ENCODE measurements at places on chromosomes 11 and 22.

GRCh38 chr11:130830566-130830965 is 85.7 kb downstream of the SNX19 start:
- no peak for DNase-seq

DNA sequence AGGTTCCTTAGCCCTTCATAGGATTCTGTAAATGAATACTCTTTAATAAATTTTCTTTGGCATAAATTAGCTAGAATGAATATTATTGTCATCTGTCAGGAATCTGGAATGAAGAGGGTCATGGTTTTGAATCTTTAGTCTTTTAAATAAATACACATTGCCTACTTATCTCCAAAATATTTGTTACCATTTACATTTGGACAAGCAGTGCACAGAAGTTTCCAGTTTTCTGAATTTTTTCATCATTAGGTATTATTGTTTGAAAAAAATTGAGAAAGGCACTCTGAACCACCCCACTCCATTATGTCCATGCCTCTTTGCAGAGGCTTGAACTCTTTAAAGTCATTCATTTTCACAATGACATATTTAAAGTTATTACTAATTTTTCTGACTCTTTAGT is 549.0 kb upstream of the LUZP2 start:
- DNase-seq, result no peak

DNA sequence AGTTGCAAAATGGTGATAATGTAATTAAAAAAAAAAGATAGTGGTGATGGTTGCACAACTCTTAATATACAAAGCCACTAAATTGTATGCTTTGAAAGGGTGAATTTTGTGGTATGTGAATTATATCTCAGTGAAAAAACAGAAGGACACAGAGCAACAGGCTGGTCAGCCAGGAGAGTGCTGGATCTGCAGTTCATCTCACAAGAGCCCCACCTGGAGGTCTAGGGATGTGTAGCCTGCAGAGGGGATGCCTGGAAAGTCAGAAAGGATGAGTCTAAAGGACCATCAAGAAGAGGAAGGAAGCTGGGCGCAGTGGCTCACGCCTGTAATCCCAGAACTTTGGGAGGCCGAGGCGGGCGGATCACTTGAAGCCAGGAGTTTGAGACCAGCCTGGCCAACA is 9.0 kb downstream of the POLR3H start:
- DNase-seq, result no peak

- no peak for DNase-seq
These were observed 7.0 kb downstream of the CD3E start for GRCh38 chr11:118311518-118311917.

- DNase-seq, result no peak
These were observed 79.4 kb downstream of the ATM start for GRCh38 chr11:108302121-108302785.

DNA sequence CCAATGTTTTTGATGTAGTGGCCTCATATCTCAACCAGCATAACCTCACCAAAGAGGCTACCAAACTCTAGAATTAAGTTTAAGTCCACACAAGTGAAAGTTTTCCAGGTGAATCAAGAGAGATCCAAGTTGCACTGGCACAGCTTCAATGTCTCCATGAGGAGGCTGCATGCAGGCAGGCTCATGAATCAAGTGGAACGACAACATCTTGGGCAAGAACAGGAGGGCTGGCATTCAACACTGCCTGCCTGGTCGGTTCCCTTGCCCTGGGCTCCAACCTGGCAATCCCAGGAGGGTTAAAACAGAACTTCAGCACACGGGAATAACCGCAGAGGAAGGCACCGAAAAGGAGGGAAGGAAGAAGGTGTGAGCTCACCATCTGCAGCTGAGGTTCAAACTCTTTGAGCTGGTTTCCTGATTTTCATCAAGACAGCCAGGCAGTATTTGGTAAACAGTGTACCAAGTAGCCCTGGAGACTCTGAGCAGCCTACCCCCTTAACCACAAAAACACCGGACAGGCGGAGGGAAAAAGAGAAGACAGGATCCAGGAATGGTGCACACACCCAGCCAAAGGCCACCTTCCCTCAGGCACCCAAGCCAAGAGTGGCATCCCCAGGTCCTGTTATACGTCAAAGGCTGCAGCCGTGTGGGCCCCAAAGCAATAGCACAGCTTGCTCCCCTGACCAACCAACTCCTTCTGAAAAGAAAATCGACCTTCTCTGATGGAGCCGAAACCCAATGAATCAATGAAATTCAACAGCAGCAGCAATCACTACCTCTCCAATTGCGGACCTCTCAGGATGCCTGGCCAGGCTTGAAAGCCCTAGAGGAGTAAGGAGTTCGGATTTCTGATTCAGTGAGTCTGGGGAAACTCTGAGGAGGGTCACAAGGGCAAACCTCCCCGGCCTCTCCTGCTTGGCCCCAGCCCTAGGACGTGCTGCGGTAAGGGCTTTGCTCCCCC is 1.3 kb downstream of the PACSIN2 start:
- DNase-seq, result no peak

DNA sequence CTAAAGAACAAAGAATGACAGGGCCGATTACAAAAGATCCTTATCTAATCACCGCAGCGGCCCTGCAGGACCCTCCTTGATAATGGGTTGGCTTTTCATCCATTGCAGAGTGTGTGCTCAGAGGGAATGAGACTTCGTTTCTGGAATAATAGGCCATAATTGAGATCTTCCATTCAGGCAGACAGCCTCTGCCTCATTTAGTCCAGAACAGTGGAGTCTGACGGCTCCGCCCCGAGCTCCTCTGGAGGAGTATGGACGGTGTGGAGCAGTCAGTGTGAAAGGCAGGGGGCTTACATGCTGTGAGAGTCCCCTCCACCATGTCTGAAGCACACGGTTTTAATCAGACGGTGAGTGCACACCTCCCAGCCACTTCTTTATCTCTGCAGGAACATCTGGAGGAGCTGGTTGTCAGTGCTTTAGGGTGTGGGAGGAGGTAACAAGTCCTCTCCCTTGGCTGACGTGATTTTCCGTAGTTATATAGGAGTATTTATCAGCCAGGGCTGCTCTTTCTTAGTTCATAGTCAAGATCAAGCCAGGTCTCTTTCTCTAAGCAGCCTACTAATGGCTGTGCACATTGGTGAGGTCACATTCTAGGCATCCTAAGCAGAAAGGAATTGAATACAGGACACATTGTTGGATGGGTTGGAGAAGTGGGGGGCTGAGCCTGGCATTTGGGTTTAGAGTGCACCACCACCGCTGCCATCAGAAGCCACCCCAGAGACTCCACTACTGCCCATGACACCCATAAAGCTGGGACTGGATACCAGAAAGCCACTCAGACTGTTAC is 1477.9 kb downstream of the TBC1D22A start:
- no peak for DNase-seq

GRCh38 chr22:18115906-18116371 is 5.3 kb downstream of the TUBA8 start:
- DNase-seq, result no peak

DNA sequence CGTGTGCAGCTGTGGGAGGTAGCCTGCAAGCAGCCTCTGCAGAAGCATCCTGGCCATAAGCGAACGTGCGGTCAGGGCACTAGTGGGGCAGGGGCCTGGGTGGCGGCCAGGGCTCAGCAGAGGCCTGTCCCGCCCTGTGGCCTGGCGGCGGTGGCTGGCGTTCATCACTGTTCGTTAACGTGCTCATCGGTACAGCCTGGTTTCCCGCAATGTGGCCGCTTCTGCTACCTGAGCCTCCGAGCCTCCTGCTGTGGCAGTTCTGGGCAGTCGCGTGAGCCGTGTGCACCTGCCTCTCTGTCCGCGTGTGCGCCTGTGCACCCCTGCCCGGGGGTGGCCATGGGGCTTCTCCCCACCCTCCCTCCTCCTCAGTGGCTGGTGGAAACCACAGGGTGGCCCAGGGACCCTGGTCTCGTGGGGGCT is 117.9 kb downstream of the KCNQ1OT1 start:
- no peak for DNase-seq

DNA sequence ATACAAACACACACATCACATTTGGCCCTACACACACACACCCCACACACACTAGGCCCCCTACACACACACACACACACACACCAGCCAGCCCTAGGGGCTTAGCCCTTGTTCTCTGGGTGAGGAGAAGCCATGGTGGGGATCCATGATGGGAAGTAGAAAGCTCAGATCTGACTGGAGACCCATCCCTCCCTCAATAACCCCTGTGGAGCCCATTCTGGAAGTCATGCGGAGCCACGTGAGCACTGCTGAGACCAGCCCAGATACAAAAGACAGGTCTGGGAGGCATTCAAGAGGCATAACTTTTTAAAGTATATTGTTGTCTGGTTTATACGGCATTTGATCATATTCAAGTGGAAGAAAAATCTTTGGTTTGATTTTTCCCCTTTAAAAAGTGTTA is 448.5 kb downstream of the SOX6 start:
- DNase-seq, result no peak

- no peak for DNase-seq
These were observed 164.7 kb upstream of the GUCY1A2 start for GRCh38 chr11:107182978-107183377.

GRCh38 chr11:23732026-23732425 is 764.8 kb upstream of the LUZP2 start:
- no peak for DNase-seq

GRCh38 chr11:107804971-107805370 is 53.6 kb downstream of the SLC35F2 start:
- no peak for DNase-seq

DNA sequence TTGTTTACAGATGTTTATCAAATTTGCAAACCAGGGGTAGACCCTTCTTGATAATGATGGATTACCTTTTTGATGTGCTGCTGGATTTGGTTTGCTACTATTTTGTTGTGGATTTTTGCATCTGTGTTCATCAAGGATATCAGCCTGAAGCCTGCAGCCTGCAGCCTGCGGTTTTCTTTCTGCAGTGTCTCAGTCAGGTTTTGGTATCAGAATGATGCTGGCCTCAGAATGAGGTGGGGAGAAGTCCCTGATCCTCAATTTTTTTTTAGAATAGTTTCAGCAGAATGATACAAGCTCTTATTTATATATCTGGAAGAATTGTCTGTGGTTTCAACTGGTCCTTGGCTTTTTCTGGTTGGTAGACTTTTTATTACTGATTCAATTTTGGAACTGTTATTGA is 19.7 kb upstream of the RAB38 start:
- DNase-seq, result no peak

DNA sequence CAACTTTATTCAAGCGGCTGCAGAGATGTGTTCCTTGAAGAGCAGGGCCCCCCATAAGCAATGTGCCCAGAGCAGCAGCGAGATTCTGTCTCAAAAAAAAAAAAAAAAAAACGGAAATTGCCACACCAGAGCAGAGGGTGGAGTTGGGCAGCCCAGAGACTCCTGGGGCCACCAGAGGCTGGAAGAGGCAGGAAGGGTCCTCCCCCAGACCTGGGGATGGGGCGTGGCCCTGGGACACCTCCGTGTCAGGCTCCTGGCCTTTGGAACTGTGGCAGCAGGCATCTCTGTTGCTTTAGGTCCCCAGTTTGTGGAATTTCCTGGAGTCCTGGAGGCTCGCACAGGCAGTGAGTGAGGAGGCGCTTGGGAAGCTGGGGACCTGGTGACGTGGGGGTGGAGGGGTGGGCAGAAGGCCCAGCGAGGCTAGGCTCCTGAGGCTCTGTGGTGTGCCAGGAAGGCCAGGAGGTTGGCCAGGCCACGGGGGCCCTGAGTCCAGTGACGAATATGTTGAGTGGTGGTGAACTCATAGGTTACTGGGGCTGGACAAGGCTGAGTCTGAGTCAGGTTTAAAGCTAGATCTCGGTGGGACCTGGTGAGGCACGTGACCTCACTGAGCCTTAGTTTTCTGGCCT is 735.6 kb downstream of the BRD1 start:
- DNase-seq, result no peak

DNA sequence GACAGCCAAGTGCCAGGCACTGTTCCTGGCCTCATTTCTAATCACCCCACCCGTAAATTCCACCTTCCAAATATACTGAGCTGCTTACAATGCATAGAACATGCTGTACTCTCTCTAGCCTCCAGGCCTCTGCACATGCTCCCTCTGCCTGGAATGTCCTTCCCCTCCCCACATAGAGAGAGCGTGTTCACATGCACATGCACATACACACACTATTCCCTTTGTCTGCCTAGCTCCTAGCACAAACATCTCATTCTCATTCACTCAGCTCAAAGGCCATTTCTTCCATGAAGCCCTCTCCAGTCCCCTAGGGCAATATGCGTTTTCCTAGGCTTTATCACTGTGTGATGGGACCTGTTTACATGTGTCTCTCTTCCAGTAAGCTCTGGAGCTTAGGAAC is 144.6 kb downstream of the WT1 start:
- DNase-seq, result no peak

DNA sequence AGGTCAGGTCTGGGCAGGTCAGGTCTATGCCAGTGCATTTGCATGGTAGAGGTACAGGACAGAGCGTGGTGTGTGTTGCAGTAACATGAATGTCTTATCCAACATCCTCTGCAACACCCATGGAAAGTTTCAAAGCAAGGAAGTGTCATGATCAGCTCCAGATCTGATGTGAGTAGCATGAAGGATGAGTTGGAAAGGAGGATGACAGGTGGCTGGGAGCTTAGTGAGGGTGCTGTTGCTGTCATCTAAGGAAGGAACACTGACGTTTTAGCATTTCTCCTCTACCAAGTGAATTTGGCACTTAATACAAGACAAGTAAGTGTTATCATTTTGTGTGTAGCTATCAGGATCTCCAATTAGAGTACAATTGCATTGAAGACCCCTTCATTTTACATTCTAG is 65.1 kb downstream of the GRK3 start:
- DNase-seq, result no peak

DNA sequence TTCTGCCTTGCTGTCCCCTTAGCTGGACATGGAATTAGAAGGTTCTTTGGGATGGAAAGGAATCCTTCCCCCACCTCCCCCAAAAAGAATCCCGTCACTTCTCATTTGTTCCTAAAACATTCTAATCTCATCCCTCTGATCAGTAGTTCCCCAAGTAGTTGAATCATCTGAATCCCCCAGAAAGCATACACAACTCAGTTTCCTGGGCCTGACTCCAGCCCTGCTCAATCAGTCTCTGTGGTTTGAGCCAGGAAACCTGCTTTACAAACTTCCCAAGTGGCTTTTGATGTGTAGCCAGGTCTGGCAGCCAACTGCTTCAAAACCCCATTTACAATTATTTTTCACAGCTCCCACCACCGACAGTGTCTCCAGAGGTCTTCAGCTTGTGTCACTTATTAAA is 20.2 kb downstream of the C22orf31 start:
- no peak for DNase-seq

DNA sequence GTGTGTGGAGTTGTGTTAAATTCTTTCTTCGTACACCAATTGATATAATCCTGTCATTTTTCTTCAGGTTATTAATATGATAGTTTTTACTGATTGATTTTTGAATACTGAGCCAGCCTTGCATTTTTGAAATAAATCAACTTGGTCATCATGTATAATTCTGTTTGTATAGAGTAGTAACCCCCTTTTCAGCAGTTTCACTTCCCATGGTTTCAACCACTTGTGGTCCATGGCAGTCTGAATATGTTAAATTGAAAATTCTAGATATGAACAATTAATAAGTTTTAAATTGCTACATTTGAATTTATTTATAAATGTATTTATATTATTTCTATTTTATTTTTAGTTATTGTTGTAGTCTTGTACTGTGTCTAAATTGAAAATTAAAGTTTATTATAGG is 32.6 kb downstream of the MS4A6A start:
- DNase-seq, result no peak

GRCh38 chr11:116510166-116510565 is 262.6 kb downstream of the BUD13 start:
- no peak for DNase-seq
